ENCODE measurements at places on chromosomes 6 and 20. TPM values are rescaled to one million over a fixed set of nuclear protein-coding genes. Genes with fewer than 3 reads are reported as not detected.

- no peak for DNase-seq
Observed at GRCh38 chr6:43426928-43427405, 374 bp upstream of the ABCC10 start.

- DNase-seq = no peak
Observed at GRCh38 chr20:17646209-17646960, 35.7 kb downstream of the RRBP1 start.

DNA sequence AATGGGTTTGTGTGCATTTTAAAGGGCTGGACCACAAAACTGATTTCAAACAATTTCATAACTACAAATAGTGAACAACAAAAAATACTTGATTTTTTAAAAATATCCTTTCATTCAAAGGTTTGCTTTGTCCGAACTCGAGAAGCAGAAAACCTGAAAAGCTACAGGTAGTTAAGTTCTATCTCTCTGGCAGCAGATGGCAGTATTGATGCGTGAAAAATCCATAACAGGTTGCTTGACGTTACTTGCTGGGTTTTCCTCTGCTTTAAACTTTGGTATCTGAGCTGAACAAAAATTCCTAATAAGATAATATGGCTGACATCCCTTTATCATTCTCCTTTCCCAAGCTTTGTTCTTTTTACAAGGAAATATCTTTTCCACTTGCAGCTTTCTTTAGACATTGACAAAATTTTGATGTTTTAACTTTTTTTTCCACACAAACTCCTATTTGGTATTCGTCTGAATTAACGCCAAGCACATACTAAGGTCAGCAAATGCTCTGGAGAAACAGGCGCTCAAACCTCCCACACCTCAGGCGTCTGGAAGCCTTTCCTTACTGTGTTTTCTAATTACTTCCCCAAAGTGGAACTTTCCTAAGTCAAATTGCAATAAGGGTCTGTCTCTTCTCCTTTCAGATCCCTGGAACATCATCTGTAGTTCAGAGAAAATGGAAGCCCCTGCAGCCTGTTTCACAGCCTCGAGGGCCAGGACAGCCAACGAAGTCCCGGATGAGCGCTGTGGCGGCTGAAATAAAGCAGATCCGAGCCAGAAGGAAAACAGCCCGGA lies 50.3 kb upstream of the GFRAL start:
- DNase-seq = peak; percentile 83

GRCh38 chr20:37762716-37763485 lies 69.1 kb downstream of the CTNNBL1 start:
- no peak for DNase-seq

GRCh38 chr6:11304946-11305345 lies 72.5 kb upstream of the NEDD9 start:
- DNase-seq = no peak

DNA sequence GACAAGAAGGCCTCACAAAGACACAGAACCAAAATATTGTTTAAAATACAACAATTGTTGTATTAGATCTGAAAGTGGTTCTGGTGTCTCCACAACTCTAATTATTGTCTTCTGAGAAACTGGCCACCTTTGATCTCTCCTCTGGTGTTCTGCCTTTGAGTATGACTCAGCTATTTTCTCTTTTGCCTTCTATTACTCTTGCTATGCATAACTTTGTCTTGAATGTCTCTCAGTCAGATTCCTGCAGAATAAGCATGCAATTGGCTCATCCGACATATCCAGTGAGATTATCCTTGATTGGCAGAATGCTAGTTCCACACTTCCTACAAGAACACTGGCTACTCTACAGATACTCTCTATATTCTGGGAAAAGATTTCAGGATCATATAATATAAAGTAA lies 14.3 kb upstream of the EPM2A start:
- no peak for DNase-seq

- DNase-seq = peak; percentile 91
Observed at GRCh38 chr6:95249175-95249574, 328.2 kb upstream of the MANEA start.

GRCh38 chr6:91386204-91386603 lies 799.3 kb upstream of the MAP3K7 start:
- no peak for DNase-seq

- DNase-seq = peak; percentile 87
Observed at GRCh38 chr6:152642578-152643375, 5.6 kb upstream of the SYNE1 start.

GRCh38 chr6:122339661-122340060 lies 59.8 kb upstream of the HSF2 start:
- no peak for DNase-seq

DNA sequence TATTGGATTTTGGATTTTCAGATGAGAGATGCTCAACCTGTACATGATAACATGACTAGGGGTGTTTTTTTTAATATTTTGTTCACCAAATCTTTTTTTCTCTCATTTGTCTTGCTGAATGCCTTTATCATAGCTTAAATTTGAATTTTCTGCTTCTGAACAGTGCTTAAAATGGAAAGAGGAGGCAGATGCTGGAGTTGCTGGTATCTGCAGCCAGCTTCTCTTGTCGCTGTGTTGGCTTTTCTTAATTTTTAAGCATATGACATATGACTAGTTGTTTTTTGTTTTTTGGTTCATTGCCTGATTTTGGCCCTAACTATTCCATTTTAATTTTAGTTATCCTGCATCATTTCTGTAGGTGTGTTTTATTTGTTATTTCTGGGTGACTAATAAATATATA lies 196.1 kb downstream of the PLCB1 start:
- no peak for DNase-seq

GRCh38 chr6:63372951-63373533 lies 53.3 kb upstream of the LGSN start:
- no peak for DNase-seq

- no peak for DNase-seq
Observed at GRCh38 chr6:122620902-122621301, 10.7 kb downstream of the PKIB start.

DNA sequence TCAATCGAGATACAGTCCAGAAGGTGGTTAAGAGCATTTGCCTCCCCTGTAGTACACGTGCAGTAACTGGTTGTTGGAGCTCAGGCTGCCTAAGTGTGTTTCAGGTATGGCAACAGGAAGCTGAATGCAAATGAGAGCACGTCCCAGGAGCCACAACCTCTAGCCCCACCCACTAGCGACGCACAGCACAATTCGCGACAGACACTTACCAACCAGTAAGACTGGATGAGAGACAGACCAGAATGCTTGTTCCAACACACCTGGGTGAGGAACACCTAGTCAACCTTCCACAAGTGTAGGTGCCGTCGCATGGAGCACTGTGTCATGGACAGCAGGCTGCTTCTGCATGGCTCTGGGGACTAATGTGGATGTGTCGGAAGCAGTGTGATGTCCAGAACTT lies 7.2 kb upstream of the SERPINB1 start:
- DNase-seq = peak; percentile 89

DNA sequence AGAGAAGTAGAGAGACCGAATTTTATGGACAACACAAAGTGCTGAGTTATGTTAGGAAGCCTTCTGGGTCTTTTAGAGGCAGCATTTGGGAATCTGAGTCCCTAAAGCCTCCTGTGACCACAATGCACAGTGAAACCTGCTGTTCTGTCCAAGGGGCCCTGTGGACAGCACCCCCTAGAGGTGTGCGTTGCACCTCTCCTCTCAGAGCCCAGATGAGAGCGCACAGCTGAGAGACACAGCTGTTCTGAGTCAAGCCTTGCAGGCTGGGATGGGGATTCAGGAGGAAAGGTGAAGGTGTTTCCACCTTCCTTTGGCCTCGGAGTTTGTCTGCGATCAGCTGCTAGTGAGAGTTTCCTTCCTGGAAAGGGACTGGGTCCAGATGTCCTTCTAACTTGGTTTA lies 13.0 kb downstream of the PCK1 start:
- no peak for DNase-seq

DNA sequence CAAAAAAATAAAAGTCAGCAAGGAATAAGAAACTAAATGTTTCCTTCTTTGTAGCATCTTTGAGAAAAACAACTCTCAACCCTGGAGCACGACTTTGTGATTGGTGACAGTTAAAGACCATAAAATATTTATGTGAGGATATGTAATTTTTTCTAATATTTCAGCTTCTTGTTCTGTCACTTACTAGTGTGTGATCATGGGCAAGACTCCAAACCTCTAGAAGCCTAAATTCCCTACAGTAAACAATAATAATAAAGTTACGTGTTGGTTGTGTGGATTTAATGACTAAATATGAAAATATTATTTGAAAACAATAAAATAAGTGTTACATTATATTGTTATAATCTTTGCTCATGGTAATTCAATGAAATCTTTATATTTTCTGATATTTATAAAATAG lies 735.6 kb upstream of the MARCKS start:
- no peak for DNase-seq

DNA sequence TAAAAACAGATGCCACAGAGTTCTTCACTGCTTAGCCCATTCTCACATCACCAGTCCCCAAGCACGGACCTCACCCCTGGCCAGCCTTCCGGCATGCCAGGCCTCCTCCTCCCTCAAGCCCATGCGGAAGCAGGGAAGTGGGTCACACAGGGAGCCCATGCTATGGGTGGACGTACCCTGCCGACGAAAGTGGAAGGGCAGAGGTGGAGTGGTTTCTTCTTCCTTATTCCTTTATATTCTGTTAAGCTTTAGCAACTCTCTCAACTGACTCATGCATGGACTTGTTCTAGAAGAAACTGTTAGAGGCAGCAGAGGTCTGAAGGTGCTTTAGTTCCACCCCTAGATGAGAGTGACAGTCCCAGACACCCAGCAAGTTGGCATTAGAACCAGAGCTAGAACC lies 118.6 kb downstream of the LY86 start:
- no peak for DNase-seq

DNA sequence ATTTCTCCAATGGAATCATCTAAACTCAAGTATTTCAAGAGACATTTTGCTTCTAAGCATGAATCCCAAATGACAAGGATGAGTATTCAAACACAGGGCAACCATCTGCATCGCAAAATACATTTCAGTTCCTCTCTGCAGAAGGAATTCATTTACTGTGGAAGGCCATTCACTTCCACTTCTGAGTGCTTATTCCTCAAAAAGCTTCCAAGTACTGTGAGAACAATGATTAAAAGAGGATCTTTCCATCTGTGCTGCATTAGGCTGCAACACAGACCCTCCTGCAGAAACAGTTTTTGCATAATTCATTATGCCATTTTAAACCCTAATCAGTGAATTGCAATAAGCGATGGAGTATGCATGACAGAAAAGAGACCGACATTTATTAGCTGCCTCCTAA lies 52.5 kb downstream of the ARHGAP18 start:
- no peak for DNase-seq

- no peak for DNase-seq
Observed at GRCh38 chr6:3348821-3349220, 90.1 kb downstream of the PSMG4 start.

DNA sequence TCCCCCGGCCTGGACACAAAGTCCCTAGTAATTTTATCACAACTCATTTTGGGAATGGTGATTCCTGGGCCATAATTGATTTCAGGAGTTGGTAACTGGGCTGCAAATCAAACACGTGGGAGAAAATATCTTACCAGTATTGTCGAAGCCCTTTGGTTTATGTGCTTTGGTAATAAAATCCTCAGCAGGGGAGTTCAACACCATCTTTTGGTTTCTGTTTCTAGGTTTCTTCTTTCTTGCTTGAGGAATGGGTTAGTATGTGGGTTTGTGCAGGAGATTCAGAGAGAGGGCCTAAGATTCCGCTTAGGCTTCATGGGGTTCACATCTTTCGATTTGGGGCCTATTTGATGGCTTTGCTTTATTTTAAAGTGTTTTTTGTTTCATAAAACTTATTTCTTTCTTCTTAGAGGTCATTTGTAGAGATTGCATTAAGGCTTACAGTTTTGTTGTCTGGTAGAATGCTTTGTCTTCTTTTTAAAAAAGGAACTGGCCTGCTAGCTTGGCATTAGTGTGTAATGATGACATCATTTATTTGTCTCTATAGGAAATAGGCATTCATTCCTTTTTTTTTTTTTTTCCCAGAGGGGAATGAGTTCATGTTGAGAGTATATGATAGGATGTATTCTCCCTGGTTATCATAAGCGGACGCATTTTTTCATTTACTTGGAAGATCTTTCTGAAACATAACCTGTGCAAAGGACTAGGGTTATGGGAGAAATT lies 45.8 kb downstream of the CYP24A1 start:
- no peak for DNase-seq

DNA sequence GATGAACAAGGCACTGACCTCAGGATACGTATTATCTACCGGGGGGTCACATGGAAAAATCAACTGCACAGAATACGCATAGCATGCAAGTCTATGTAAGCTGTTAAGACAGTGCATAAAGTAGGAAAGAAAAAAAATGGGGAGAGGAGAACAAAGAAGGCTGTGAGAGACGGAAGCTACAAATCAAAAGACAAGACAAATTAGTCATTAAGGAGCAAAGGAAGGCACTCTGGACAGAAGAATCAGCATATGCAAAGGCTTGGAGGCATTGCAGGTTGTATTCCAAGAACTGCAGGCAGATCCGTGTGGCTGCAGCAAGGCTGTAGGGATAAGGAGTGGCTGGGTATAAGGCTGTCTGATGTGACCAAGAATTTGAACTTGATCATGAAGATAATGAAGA lies 89.0 kb downstream of the NRSN1 start:
- no peak for DNase-seq

- peak; percentile 67 for DNase-seq
Observed at GRCh38 chr6:130847001-130847910, 20.1 kb downstream of the SMLR1 start.

DNA sequence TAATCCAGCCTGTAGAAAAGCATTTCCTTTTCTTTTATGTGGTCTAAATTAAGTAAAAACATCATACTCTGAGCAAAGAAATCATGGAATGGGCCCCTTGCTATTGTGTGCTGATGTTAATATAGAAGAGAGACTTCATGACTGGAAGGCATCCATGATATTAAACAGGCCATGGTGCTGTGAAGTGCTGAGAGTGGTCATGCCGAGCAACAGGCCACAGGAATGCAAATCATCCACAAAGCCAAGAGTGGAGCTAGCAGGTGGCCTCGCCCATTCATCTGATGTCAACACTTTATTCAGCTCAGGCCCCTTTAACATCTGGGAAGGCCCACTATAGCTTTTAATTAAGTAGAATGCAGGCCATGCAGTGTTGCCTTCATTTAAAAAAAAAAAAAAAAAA lies 115.2 kb upstream of the HMGCLL1 start:
- DNase-seq = no peak

GRCh38 chr20:5569021-5569420 lies 181.2 kb upstream of the SHLD1 start:
- peak; percentile 86 for DNase-seq

The ELOVL4 gene
- not detected for total RNA-seq

The FOXC1 gene
- not detected for total RNA-seq

The MUCL3 gene
- total RNA-seq = not detected

The IPCEF1 gene
- total RNA-seq = not detected

The PSORS1C2 gene
- total RNA-seq = not detected

The PTK7 gene
- total RNA-seq = 3.3 TPM

The KATNA1 gene
- 20.9 TPM for total RNA-seq

The PHACTR1 gene
- total RNA-seq = 8.3 TPM
